Mesothelial cell of epicardium (in vitro differentiated cells): ENCODE measurements at places on chromosomes 6 and 20.

DNA sequence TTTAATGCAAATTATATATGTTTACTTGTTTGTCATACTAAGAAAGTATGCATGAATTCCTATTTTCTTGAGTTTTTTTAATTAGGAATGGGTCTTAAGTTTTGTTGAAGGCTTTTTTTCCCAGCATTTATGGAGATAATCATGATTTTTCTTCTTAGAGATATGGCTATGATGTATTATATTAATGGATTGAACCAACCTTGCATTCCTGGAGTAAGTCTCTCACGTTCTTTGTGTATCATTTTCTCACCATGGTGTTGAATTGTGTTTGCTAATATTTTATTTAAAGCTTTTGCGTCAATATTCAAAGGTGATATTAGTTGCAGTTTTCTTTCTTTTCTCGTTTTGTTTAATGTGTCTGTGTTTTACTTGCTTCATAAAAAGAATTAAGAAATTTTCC is 48.4 kb upstream of the SLC35D3 start:
- no peak for DNase-seq

GRCh38 chr6:121678245-121678644 is 242.8 kb downstream of the GJA1 start:
- no peak for DNase-seq

DNA sequence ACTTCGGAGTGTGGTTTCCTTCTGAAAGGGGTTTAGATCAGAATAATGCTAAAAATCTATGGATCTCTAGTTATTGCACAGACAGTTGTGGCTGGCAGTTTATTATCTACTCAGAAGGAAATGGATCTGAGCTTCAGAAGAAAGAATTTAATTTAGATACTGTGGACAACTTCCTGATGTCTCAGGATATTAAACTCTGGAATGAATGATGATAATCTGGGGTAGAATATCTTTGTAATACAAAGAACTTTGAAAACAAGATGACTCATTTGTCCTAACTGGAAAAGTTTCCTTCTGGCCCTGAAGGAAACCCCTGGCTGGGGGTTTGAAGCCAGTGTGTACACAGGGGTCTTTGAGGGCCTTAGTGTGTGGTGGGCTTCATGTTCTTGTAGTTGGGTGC is 78.0 kb downstream of the EDN3 start:
- DNase-seq = no peak

GRCh38 chr20:58340853-58341252 is 31.3 kb downstream of the RAB22A start:
- DNase-seq = no peak

DNA sequence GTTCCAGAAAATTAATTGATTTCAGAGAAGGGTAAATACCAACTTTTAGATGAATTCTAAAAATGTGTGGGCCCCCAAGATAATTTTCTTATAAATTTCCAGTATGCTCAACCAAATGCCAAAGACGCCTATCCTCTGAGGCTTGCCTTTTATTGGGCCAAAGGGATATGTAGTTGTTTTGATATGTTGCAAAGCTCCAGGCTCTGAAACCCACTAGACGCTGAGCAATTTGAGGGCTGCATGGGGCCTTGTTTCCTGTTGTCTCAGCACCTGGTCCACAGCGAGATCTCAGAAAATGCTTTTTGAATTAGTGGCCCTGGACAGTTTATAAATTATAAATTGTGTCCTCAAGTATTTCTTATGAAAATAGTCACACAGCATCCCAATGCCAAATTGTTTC is 397.2 kb downstream of the SAMD5 start:
- DNase-seq = no peak

DNA sequence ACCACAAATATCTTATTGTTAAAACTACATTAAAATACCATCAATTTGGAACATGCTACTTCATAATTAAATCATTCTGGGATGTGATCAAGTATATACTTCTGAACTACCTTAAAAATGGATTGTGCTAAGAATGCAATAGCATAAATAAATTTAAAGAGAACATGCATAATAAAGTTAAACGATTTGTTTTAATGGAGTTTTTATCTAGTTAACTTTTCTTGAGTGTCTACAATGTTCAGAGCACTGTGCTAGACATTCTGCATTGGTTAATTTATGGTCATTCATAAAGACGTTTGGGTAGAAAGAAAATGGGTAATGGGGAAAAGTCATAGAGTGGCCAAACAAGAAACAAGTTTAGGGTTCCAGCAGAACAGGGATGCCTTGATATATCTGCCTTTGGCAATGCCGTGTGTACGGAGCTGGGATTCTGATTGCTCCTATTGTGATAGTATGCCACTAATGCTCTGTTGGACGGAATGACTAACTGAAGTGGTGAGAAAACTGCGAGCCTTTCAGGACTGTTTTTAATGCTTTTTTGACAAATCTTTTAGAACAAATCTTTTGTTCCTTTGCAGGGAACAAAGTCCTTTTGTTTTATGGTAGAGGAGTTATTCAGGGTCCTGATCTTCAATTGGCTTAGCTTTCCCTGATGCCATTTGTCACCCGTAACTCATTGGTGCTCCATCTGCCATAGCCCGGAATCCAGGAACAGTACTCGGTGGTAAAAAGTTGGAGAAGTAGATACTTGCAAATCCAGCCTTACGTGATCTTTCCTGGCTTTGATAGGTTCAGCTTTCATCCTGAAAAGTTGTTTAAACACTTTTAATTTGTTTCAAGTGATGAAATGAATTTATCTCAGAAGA is 162.6 kb downstream of the BCKDHB start:
- DNase-seq = no peak

GRCh38 chr6:110310861-110311446 is 47.2 kb downstream of the METTL24 start:
- DNase-seq = no peak

- DNase-seq = no peak
Observed at GRCh38 chr20:4737857-4738627, 16.3 kb downstream of the PRND start.

DNA sequence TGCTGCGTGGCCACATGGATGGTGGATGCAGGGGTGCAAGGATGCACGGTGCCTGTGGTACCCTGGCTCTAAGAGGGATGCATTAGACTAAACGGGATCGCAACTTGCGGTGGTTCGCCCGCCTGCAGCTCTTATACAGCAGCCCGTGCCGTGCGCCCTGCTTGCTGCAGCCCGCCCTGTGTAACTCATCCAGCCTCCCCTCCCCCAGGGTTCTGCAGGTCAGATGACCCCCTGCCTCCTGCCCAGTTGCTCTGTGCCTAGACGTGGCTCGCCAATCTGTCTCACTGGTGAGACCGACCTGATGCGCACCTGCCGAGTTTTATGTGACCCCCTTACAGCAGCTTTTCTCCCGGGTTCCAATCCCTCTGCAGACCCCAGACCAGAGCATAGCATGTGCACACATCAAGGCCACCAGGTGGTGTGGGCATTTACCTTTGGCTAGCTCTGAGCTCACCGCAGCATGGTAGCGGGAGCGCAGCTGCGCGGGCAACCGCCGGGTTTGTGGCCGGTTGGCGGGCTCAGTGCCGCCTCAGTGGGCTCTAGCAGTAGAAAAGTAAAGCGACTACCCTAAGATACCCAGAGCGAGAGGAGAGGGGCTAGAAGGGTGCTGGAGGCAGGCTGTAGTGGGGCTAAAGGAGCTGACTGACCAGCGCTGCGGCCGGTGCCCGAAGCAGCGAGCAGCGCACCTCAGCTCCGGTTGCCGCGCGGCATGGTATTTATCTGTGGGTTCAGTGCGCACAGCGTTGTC is 693 bp upstream of the GNAS-AS1 start:
- DNase-seq = no peak

DNA sequence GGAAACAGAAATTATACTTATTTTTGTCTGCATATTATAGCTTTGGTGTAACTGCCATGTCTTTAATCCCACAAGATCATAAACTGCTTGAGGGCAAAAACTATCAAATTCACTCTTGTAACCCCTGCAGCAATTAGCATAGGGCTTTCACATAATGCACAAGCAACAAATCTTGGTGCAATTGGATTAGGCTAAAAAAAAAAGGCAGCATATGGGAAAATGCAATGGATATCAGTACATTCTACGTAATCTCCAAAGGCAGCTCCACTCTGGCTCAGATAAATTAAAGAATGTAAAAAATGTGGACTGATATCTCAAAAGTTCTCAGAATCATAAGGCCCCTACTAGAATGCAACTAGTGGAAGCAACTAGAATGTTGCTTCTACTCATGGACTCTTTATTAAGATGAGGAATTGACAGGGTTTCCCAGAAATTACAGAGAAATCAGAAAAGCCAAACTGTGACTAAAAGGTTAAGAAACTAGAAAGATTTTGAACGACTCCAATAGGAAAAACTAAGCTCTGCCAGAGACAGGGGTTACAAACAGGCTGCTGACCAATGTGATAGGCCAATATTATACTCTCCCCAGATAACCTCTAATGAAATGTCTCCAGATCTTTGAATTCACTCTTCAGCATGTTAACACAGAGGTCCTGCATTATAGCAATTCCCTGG is 55.0 kb downstream of the FILIP1 start:
- DNase-seq = no peak

- DNase-seq = no peak
Observed at GRCh38 chr6:20182926-20183521, 29.2 kb downstream of the MBOAT1 start.

GRCh38 chr20:40808936-40809335 is 119.9 kb upstream of the MAFB start:
- DNase-seq = no peak

- no peak for DNase-seq
Observed at GRCh38 chr20:23874747-23875146, 4.8 kb downstream of the CST5 start.

DNA sequence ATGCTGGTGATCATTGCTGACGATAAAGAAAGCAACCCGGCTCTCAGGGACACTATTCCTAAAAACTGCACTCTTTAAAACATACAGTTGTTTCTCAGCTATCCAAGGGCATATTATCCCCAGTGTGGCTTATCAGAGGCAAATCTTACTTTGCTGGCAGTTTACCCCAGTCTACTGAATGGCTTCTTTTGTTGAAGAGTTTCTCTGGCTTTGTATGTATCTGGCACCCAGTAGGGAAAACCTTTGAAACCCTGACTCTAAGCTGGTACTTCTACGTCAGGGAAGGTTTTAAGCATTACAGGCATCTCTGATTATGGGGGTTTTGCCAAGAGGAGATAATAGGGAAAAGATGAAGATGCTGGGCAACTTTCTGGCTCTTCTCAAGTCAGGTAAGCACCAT is 637.6 kb upstream of the CHD6 start:
- no peak for DNase-seq

DNA sequence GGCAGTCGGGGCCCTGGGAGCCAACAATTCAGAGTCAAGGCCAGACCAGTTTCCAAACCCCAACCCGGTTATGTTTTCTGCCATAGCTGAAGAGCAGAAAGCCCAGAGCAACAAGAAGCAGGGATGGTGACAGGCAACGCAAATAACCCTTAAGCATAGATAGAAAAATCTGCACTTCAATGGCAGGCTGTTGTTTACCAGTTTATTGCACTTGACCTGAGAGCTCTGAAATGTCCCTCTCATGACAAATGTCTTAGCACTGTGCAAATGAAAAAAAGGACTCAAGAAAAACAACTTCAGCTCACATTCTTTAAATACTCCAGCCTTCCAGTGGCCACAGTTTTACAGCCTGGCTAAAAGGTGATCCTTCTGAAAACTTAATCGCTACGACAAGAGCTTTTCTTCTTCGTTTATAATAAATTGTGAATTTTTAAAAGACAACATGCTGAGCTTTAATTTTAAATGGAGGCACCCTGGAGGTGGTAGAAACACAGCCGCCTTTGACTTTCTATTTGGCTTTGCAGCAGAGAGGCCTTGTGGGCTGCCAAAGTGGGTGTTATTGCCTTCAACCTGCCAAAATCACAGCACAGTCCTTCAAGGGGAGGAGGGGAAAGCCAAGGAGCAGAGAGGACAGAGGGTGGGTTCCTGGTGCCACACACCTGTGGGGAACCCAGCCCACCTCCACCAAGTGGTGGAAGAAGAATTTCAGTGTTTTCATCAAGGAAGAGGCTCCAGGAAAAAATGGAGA is 289.5 kb upstream of the CDYL start:
- no peak for DNase-seq

DNA sequence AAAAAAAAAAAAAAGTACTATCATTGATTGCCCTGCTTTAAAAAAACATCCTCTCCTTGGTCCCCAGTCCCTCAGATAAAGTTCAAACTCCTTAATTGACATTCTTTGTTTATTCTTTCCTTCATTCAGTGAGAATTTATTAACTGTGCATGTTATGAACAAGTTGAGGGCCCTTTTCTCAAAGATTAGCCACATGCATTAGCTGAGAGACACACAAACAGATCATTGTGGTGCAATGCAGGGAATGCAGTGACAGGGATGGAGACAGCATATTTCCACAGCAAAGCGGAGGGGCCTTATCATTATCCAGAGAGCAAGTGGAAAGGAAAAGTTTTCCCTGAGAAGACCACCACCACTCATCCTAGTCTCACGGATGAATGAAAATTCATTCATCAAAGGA is 21.9 kb upstream of the IPCEF1 start:
- no peak for DNase-seq

GRCh38 chr6:79072640-79073181 is 5.3 kb downstream of the PHIP start:
- no peak for DNase-seq

- DNase-seq = no peak
Observed at GRCh38 chr6:90038961-90039653, 144.8 kb downstream of the GJA10 start.

GRCh38 chr6:153218184-153218792 is 87.2 kb upstream of the RGS17 start:
- DNase-seq = no peak

DNA sequence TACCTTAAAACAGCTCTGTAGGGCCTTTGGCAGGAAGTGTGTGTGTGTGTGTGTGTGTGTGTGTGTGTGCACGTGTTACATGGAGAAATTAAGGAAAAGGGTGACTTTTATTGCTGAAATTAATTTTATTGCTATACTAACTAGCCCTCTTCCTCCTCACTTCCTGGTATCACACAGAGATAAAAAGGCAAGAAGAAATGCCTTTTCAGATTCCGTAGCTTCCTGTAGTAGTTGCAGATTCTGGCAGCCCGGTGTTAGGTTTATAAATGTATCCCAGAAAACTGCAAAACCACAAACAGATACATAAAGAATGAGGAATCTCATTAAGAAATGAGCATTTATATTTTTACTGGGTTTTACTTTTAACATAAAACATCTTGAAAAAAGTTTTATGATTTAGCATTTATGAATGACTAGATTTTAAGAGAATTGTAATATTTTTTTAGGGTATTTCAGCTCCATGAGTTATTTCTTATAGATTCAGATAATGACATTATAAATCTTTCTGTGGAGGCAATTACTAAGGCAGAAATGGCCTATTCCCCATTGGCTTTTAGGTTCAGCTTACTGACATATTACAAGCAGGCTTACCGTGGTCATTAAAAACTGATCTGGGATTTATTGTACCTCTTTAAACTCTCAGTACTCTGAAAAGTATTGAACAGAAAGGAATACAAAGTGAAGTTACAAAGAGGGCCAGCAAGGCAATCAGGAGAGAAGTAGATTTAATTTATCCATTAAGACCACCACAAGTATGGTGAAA is 249.1 kb upstream of the TSHZ2 start:
- no peak for DNase-seq

- DNase-seq = no peak
Observed at GRCh38 chr20:24379484-24379927, 89.9 kb upstream of the SYNDIG1 start.

GRCh38 chr6:125392682-125393081 is 90.9 kb upstream of the HDDC2 start:
- no peak for DNase-seq

GRCh38 chr20:15375836-15376235 is 1038.4 kb upstream of the FLRT3 start:
- no peak for DNase-seq
